ENCODE measurements at places on chromosomes 4 and X.

- H3K36me3 ChIP-seq, result no peaks in the 10 kb centered on the region
- H3K4me1 ChIP-seq, result no peaks in the 10 kb centered on the region
- no peak overlapping the region for H3K4me3 ChIP-seq
- no peak overlapping the region for H3K27ac ChIP-seq
- no peak for DNase-seq
- no peaks in the 10 kb centered on the region for H3K27me3 ChIP-seq
Measured at GRCh38 chr4:98352396-98352795, 91.2 kb downstream of the RAP1GDS1 start.

GRCh38 chrX:139842326-139843185, 90.3 kb downstream of the ATP11C start:
- DNase-seq, result no peak
- H3K4me1 ChIP-seq, result no peaks in the 10 kb centered on the region
- no peak overlapping the region for H3K27ac ChIP-seq
- no peaks in the 10 kb centered on the region for H3K27me3 ChIP-seq

- H3K27me3 ChIP-seq, result no peaks in the 10 kb centered on the region
- no peak overlapping the region for H3K27ac ChIP-seq
- no peaks in the 10 kb centered on the region for H3K4me1 ChIP-seq
- DNase-seq, result no peak
- H3K4me3 ChIP-seq, result no peak overlapping the region
Measured at GRCh38 chr4:68724426-68724825, 54.0 kb upstream of the UGT2B15 start.

- no peaks in the 10 kb centered on the region for H3K27me3 ChIP-seq
- no peaks in the 10 kb centered on the region for H3K36me3 ChIP-seq
- H3K4me3 ChIP-seq, result no peak overlapping the region
Measured at GRCh38 chr4:184568770-184569169, 80.5 kb downstream of the CASP3 start.

GRCh38 chr4:80073473-80074008, 512 bp upstream of the ANTXR2 start:
- no peak for DNase-seq
- H3K4me1 ChIP-seq, result no peaks in the 10 kb centered on the region
- peak overlapping the region; percentile 99 for H3K4me3 ChIP-seq
- peak overlapping the region; percentile 84 for H3K27ac ChIP-seq
- no peaks in the 10 kb centered on the region for H3K27me3 ChIP-seq
- H3K36me3 ChIP-seq, result no peaks in the 10 kb centered on the region

DNA sequence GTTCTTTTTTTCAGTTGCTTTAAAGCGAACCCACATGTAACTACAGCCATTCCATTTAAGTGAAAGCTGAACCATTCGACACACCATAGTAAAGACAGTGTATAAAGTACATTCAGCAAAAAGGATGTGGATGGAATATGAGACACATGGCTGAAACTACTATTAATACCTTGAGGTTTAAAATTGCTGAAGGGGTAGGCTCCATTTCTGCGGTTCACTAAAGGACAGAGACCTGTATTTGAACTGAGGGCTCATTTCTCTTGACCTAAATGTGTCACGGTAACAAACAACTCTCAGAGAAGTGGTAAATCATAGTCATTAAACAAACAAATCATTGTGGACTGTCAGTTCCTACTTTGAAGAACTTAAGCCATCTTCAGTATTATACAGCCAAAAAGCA, 1085.6 kb upstream of the TENM3 start:
- H3K36me3 ChIP-seq, result no peaks in the 10 kb centered on the region
- no peaks in the 10 kb centered on the region for H3K4me1 ChIP-seq
- H3K27ac ChIP-seq, result no peak overlapping the region
- no peaks in the 10 kb centered on the region for H3K27me3 ChIP-seq
- no peak for DNase-seq
- H3K4me3 ChIP-seq, result no peak overlapping the region

Data from breast epithelium (tissue), 4 donors.